Anterior cingulate cortex (tissue), 58 donors: ENCODE measurements at places on chromosomes 6 and 20.

GRCh38 chr6:16582446-16583143, 178.7 kb downstream of the ATXN1 start:
- no peak for DNase-seq

DNA sequence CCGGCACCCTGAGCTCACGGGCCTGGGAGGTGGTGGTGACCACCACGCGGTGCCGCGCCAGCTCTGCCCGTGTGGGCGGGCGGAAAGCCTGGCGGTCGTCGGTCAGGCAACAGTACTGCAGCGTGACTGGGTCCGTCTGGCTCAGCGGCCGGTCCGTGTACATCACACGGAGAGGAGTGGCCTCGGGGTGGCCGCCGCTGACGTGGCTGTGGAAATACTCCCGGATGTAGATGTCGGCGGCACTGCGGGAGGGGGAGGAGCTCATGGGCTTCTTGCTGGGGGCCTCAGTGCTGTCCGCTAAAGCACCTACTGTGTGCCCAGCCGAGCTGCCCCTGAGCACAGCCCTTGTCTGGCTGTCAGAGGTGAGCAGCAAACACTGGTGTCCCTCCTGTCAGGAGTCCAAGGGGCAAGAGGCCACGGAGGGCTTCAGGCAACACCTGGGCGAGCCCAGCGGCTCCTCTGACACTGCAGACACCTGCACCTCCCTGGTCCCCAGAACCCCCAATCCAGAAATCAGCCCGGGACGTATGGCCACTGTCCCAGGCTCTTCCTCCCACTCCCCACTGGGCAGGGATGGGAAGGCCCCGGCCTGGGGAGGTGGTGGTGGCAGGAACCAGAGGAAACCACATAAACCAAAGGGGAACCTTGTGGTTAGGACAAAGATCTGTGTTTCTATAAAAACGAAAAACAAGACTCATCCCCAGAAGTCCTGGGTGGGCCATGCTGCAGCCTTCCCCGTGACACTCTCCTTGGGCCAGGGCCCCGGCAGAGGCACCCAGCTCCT, 6.5 kb downstream of the HELZ2 start:
- DNase-seq, result no peak

DNA sequence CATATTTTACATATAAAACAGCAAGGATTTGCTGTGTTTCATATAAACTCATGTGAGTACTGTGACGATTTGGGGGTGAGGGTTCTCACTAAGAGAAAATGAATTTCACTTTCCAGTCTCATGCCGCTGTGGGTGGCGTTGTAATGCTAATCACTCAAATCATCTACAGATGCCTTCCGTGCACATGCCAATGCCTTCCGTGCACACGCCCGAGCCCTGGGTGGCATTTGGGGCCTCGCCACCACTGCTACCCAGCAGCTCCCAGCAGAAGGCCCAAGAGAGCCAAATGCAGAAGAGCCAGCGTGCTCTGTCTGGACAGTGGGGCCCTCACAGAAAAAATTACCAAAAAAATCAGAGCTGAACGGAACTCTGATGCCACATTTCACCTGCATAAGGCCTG, 53.7 kb downstream of the WDR27 start:
- no peak for DNase-seq

- DNase-seq, result no peak
These were observed 46.5 kb downstream of the RRBP1 start for GRCh38 chr20:17635332-17636244.

- peak; percentile 96 for DNase-seq
These were observed 84.4 kb downstream of the INSM1 start for GRCh38 chr20:20452254-20452676.

DNA sequence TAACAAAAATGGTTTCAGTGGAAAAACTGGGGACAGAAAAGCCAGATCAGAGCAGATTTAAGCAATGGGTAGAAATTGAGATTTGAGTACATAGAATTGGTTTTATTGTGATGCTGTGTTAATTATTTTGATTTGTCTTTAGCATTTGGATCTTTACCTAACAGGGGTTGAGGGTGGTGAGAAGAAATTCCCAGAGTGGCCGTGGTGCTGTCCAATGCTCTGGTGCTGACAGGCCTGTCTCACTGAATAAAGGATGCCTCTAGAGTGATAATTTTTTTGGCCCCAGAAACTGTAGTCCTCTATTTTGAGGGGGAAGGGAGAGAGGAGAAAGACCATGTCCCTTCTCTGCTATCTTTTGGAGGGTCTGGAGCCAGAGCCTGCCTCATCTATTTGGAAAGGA, 79.1 kb downstream of the LYRM2 start:
- DNase-seq, result no peak

- DNase-seq, result no peak
These were observed 209.1 kb downstream of the ERMARD start for GRCh38 chr6:169960521-169960885.

DNA sequence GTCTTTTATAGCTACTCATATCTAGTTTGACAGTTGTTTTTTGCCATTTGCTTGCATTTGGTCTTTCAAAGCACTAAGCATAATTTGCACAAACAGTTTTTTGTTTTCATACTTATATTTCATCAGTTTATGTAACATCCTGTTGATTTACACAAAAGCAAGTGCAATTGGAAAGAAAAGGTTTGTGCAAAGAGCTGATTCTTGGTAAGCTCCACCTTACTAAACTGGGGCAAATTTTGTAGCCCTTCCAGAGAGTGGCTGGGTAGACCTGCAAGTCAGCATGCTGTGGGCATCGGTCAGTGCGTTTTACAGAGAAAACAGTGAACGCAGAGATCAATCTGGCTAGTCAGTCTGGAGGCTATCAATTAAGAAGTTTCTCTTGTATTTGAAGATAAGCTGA, 34.5 kb downstream of the TXLNB start:
- DNase-seq, result no peak

DNA sequence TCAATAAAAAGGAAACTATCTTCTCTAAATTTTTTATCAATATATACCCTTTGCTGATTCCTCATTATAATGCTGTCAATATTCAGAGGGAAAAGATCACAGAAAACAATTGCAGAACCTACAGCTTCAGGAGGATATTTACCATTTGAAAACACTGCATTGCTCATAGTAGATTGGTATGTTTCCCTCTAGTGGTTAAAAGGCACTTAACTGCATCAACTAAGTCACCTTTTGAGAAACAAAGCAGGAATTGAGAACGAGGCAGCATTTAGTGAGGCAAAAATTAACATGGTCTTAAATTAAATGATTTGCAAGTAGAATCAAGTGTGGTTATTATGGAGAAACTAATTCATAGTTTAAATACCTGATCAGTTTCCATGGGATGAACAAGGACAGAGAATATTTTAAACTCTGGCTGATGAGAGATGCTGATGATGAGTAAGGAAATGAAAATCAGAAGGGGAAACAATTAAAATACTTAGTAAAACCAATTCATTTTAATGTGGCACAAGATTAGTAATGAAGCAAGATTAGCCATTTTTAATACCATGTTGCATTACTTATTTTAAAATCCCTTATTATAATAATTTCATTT, 642.1 kb downstream of the EPHA7 start:
- DNase-seq, result no peak

- DNase-seq, result no peak
These were observed 50.1 kb downstream of the CYP24A1 start for GRCh38 chr20:54123587-54124180.

GRCh38 chr20:25532015-25532751, 53.1 kb downstream of the NINL start:
- no peak for DNase-seq

DNA sequence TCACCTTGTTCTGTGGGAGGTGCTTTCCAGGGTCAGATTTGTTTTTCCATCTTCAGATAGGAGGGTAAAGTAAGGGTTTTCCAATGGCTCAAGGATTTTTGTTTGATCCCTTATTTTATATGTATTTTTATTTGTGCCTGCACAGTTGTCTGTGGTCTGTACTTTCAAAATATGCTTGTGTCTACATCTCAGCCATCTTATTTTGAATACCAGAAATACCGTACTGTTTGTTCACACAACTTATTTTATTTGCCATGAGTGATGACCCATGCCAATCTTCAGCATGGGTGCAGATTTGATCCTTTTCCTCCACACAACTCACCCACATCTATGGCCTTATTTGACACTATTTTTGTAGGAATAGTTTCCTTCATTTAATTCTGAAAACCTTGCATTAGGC, 72.2 kb upstream of the PTCHD4 start:
- DNase-seq, result no peak

DNA sequence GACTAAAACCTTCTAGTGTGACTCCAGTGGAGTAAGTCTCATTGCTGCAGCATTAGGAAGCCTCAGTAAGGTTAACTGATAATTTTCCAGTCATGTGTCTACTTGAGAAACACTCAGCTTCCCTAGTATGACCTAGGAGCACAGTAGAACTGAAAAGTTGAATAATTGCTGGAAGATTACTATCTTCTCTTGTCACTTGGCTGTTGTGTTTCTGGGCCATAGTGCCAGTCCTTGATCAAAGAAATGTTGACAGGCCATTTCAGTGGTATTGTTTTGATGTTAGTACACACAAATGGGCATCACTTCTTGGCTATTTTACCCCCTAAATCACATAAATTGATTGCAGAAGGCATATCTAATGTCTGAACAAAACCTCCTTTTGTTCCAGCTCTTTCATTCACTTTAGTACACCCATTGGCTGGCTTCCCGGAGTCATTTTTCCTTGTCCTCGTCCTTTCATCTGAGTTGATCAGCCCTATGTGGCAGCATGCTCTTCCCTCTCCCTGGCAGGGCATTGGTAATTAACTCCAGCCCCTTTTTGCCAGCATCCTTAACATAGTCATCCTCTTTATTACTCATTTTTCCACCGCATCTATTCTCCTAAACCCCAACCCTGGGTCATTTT, 6.0 kb downstream of the ENPP3 start:
- DNase-seq, result no peak

GRCh38 chr20:36754656-36755222, 8.8 kb upstream of the NDRG3 start:
- peak; percentile 76 for DNase-seq

GRCh38 chr6:158536891-158537798, 22.7 kb upstream of the TMEM181 start:
- peak; percentile 13 for DNase-seq

DNA sequence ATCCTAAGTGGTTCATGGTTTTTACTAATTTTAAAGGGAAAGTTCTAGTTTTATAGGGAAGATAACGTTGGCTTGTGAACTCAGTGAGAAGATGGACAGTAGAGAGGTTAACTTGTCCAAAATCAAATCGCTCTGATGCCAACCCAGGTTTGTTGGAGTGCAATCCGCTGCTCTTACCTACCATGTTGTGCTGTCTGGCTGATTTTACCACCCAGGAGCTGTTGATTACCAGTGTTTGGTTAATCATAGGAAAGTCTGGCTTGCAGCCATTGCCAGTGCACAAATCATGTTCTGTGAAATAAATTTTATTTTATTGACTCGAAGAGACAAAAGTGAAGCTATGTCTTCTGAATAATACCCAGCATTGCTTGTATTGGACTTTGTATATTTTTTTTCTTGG, 92.4 kb downstream of the PLCB4 start:
- DNase-seq, result no peak

DNA sequence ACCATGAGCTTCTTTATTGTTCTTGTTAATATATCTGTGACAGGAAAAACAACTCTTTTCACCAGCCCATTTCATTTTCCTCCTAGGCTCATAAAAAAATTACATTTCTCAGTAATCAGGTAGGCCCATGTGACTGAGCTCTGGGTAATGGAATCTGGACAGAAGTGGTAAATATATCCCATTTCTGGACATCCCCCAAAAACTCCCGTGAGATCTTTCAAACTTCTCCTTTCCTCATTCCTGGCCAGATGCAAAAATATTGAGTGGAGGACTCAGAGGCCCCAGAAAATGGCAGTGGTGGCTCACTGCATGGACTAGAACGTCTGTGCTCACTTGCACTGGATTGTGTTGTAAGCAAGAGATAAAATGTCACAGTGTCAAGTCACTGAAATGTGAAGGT, 3.8 kb upstream of the CHD6 start:
- no peak for DNase-seq

DNA sequence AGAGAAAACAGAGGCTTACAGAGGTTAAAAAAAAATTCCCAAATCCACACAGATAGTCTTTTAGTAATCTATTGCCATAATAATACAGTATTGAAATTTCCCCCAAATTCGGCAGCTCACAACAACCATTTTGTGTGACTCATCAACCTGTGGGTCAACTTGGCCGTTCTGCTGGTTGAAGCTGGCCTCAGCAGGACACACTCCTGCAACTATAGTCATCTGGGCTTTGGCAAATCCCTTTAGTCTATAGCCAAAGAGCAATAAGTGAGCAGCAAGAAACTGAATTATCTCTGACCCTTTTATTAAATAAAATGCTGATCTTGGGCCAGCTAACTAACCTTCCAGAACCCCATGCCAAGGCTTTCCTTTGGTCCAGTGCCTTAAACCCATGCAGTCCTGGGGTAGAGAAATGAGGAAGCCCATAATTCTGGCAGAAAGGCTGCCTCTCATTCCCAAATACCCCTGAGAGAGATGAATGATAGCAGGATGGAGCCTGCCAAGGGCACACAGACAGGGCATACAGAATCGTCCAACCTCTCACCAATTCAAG, 17.2 kb upstream of the SNAP25 start:
- no peak for DNase-seq

GRCh38 chr20:51284176-51284575, 258.3 kb downstream of the NFATC2 start:
- DNase-seq, result no peak

GRCh38 chr6:968791-969190, 275.9 kb upstream of the EXOC2 start:
- DNase-seq, result no peak

- DNase-seq, result no peak
These were observed 171.4 kb downstream of the PACRG start for GRCh38 chr6:162899148-162899547.

DNA sequence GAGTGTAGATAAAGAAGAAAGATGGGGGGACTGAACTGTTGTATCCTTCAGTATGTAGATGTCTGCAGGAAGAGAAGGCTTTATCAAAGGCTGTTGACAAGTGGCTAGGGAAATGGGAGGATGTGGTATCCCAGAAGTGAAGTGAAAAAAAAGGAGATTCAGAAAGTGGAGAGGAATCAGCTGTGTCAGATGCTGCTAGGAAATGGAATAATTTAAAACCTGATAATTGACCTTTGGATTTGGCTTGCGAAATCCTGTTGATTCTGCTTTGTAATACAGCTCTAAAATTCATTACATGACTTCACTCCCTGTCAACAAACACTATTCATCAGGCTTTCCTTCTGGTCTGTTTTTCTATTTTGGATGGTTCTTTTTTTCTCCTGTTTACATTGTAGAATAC, 41.7 kb downstream of the PHF3 start:
- no peak for DNase-seq

GRCh38 chr20:38454556-38455473, 17.8 kb upstream of the RALGAPB start:
- no peak for DNase-seq

- DNase-seq, result no peak
These were observed 251.0 kb upstream of the NRSN1 start for GRCh38 chr6:23875006-23875405.

GRCh38 chr20:13213335-13213734, 7.7 kb upstream of the ISM1 start:
- no peak for DNase-seq

- no peak for DNase-seq
These were observed 74.5 kb upstream of the MRPS10 start for GRCh38 chr6:42292004-42292740.

GRCh38 chr6:41278699-41279405, 7.6 kb downstream of the TREM1 start:
- DNase-seq, result no peak
